Putamen (tissue), 1 donor: ENCODE measurements at places on chromosomes 16 and 17.

GRCh38 chr17:42233156-42233555, 38.9 kb upstream of the GHDC start:
- no peak for DNase-seq

GRCh38 chr17:14886200-14886739, 378.9 kb downstream of the PMP22 start:
- DNase-seq: no peak

- no peak for DNase-seq
Measured at GRCh38 chr17:78999947-79000395, 9.6 kb downstream of the CANT1 start.

- no peak for DNase-seq
Measured at GRCh38 chr16:50096791-50097190, 31.0 kb downstream of the HEATR3 start.

DNA sequence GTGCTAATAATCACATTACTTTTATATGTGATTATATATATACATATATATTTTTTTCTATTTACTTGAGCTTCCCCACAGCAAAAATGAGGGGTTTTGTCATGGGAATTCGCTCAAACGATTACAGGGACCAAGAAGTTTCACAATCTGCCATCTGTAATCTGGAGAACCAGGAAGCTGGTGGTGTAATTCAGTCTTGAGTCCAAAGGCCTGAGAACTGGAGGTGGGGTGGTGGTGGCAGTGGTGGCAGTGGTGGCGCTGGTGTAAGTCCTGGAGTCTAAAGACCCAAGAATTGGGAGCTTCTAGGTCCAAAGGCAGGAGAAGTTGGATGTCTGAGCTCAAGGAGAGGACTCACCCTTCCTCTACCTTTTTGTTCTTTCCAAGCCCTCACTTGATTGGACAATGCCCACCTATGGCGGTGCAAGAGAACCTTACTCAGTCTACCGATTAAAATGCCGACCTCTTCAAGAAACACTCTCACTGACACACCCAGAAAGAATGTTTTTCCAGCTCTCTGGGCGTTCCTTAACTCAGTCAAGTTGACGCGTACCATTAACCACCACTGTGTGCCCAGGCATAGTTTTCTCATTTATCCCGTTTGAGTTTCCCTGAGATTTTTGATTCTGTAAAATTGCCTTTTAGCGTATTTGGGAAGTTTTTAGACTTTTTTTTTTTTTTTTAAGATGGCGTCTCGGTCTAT, 31.9 kb downstream of the POLR2A start:
- no peak for DNase-seq

DNA sequence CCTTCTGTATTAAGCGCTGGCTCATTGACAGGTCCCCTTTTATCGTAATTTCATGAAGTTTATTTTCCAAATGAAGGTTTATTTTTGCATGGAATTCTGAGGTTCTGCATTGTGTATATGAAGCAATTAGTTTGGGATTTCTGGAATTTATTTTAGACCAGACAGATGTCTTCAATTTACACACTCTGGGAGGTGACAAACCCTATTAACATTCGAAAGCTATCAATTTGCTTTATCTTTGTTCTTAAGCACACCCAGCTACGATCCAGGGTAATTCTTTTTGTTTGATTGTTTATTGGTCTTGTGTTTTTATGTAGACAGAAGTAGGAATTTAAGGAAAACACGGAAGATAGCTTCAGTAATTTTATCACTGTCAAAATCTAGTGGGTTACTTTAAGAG, 264.6 kb downstream of the HS3ST3A1 start:
- DNase-seq: no peak

- no peak for DNase-seq
Measured at GRCh38 chr16:3282103-3282729, 1.1 kb upstream of the ZNF263 start.
